ENCODE measurements at places on chromosomes 6 and 20. TPM values are rescaled to one million over a fixed set of nuclear protein-coding genes. Genes with fewer than 3 reads are reported as not detected.

The MICA gene
- total RNA-seq = 27.6 TPM

The EPB41L1 gene
- total RNA-seq = 67.3 TPM

The SFTA2 gene
- total RNA-seq = not detected

The TGM3 gene
- not detected for total RNA-seq

The CAPN11 gene
- total RNA-seq = not detected

The GGTLC1 gene
- total RNA-seq = not detected

The IPCEF1 gene
- 0.03 TPM for total RNA-seq

The OLIG3 gene
- not detected for total RNA-seq
